ENCODE measurements at places on chromosomes 2 and 18.

GRCh38 chr18:24862201-24862816 is 401.9 kb downstream of the HRH4 start:
- DNase-seq = no peak

- no peak for DNase-seq
Measured at GRCh38 chr18:8247700-8248099, 361.5 kb upstream of the RAB12 start.

- DNase-seq = no peak
Measured at GRCh38 chr2:207265332-207265731, 99.6 kb upstream of the KLF7 start.

- DNase-seq = no peak
Measured at GRCh38 chr2:72145658-72146329, 1.9 kb downstream of the CYP26B1 start.

DNA sequence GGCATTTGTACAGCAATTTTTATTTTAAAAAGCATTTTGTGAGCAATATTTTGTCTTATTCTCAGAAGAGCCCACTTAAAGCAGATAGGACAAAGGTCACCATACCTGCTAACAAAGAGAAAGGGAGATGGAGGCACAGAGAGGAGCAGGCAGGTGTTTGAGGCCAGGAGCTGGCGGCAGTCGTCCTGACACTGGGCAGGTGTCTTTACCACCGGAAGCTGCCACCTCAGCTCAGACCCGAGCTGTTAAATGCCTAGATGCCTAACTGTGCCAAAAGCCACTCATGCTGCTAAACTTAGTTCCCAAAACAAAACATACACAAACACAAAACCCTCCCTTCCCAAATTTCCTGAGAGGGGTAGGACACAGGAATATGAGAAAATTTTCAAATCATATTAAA is 120.9 kb downstream of the CNTNAP5 start:
- no peak for DNase-seq

- no peak for DNase-seq
Measured at GRCh38 chr2:227462972-227463931, 8.7 kb upstream of the AGFG1 start.

DNA sequence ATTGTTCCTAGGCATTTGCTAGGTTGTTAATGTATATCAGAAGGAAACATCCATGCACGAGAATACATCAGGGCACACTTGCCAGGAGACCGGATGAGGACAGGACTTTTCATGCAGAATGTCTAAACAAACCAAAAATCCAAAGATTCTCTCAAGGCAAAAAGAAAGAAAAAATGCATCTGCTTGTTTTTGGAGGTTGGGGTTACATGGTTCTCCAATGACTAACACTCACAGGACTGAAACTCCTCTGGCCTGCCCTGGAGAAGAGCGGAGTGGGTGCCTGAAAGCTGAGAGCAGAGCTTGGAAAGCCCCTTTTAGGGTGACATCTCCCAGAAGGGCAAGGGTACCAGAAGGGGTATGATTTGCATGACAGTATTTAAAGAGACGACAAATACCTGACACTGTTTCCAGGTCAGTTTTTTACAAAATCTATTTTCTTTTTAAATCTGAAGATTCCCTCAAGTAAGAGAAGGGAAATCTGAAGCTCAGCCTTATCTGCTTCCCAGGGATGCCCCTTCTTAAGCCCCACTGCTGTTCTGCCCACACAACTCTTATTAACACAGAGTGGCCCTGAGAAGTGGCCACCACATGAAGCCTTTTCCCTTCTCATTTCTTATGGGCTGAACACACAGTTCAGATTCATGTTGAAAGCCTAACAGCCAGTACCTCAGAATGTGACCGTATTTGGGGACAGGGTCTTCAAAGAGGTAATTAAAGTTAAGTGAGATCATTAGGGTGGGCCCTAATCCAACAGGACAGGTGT is 216.4 kb downstream of the STK39 start:
- peak; percentile 7 for DNase-seq

All from NCI-H226 (cell line).